Activated T-helper 1 cell treated with Interleukin-2 at 50 U/mL for 16 hours (primary cell): ENCODE measurements at places on chromosomes 2 and 18.

- DNase-seq, result no peak
Measured at GRCh38 chr2:69490486-69490885, 53.3 kb upstream of the NFU1 start.

DNA sequence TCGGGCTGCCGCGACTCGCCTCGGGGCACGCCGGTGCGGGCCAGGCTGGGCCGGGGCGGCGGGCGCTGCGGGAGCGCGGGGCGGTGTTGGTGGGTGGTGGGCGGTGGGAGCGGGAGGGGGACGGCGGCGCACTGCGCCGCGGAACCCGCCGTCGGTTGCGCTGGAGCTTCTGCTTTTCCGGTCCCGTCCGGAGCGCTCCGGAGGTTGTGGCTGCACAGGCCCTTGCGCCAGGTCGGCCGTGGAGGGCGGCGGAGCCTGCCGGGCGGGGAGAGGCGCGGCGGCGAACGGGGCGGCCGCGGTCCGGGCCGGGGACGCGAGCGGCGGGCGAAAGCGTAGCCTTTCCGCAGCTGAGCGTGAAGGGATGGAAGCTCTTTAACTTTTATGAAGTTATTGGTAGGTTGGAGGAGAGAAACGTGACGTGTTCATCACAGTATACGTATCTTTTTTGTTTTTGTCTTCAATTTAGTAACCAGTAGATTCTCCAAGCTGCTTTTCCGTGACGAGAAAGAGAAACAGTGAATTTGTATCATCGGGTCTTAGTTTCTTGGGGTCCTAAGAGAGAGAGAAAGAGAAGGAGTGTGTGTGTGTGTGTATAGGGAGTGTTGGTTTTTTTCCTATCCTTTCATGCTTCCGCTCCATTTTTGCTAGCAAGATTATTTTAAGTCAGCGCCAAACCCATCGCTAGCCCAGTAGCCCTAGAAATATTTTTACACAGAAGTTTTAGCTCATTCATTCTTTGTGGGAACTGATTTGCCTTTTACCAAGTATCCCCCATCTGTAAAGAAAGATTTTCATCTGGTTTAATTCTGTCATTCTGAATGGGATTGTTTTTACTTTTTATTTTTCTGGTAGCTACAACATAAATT is 535 bp downstream of the ATG4B start:
- DNase-seq, result no peak

- DNase-seq, result no peak
Measured at GRCh38 chr2:200042944-200043343, 87.6 kb downstream of the MAIP1 start.

- no peak for DNase-seq
Measured at GRCh38 chr2:136112317-136113208, 5.4 kb downstream of the CXCR4 start.

DNA sequence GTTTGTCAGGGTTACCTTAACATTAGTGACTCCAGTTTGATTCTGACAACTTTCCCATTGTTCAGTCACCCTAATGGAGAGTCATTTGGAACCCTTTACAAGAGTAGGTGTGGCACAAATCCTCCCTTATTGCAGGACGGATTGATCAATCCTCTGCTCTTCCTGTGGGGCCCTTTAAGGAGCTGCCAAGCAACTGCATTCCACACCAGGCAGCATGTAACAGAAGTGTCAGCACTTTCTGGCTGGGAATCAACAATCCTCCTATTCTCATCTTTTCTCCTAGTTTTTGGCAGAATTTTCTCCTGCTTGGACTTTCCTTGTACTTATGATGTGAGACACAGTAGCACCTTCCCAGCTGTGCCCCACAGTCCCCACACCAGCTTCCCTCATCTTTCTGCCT is 177.8 kb downstream of the ST6GAL2 start:
- no peak for DNase-seq

GRCh38 chr2:108591163-108591562 is 56.9 kb downstream of the LIMS1 start:
- no peak for DNase-seq

DNA sequence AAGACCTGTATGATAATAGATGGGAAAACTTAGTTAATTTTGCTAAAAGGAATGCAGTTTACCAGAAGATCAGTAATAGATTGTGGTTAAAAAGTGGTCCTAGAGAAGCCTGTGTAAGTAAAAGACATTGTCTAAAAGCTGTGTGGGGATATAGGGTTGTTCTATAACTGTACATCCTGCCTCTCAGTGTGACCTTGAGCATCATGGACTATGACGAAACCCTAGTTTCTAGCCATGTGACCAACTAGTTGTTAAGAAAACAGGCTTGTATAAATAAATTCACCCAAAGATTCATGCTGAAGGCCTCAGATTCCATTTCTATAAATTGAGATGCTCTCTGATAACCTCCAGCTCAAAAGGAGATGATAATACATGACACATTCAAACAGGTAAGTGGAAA is 160.7 kb downstream of the IKZF2 start:
- no peak for DNase-seq

GRCh38 chr2:63856303-63856603 is 14.6 kb downstream of the UGP2 start:
- DNase-seq, result peak; percentile 20

DNA sequence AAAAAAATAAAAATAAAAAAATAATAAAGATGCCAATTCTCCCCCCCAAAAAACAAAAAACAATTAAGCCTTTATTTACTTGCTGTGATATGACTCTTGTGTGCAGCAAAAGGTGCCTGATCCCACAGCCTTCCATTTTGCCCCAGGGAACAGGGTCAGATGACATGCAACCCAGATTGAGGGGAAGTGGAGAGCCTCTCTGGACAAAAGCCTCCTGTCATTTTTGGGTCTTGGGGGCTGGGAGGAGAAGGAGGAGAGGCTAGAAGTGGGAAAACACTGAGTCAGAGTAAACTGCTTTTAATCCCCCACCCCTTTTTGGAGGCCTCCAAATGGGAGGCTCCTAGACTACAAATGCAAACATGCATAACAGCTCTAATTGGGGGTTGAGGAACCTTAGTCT is 46.6 kb upstream of the SCG2 start:
- no peak for DNase-seq

- DNase-seq, result no peak
Measured at GRCh38 chr18:44799907-44800421, 119.3 kb downstream of the SETBP1 start.
